ENCODE measurements at places on chromosomes 13 and 19.

- DNase-seq: peak; percentile 64
These were observed 6.8 kb downstream of the FAM98C start for GRCh38 chr19:38409631-38410133.

DNA sequence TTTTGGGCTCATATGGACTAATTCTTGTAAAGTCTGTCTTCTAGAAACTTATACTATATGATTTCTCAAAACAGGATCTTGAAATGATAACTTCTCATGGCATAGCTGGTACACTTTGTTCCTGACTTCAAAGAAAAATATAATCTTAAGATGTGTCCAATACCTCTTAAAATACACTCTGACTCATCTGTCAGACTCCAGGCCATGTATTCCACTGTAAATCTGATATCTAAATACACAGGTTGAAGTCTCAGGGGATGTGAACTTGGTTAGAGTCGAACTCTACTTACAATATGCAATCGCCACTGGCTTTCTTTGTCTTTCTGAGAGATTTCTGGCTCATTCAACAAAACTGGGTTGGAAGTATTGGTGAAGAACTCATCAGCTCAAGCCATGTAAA lies 99.8 kb downstream of the LACC1 start:
- DNase-seq: no peak

DNA sequence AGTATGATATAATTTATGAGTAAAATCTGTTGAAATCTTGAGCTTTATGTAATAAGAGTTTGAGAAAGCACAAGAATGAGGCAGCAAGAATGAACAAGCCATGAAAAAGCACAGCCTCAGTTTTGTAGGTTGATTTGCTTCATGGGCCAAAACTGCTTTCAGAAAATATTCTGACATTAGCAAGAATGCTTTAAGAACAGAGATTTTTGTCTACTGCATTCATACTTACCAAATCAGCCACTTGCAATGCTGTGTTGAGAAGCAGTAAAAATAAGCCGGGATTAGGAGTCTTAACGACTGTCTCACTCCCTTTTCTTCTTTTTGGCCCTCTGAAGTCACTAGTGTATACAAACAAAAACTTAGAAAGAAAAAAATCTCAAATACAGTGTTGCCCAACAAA lies 114.5 kb downstream of the POSTN start:
- DNase-seq: no peak

GRCh38 chr19:43594710-43595604 lies 977 bp downstream of the IRGQ start:
- peak; percentile 57 for DNase-seq

- DNase-seq: no peak
These were observed 1.1 kb upstream of the NEK3 start for GRCh38 chr13:52160506-52160905.
